ENCODE measurements at places on chromosomes 2 and 18.

- DNase-seq, result peak; percentile 46
Observed at GRCh38 chr18:286515-287310, 18.9 kb upstream of the THOC1 start.

GRCh38 chr2:3486047-3487027 is 33.0 kb downstream of the ADI1 start:
- DNase-seq, result no peak

GRCh38 chr2:18749912-18750526 is 160.7 kb upstream of the NT5C1B start:
- DNase-seq, result peak; percentile 62

GRCh38 chr2:240797914-240798313 is 22.1 kb downstream of the KIF1A start:
- DNase-seq, result no peak

DNA sequence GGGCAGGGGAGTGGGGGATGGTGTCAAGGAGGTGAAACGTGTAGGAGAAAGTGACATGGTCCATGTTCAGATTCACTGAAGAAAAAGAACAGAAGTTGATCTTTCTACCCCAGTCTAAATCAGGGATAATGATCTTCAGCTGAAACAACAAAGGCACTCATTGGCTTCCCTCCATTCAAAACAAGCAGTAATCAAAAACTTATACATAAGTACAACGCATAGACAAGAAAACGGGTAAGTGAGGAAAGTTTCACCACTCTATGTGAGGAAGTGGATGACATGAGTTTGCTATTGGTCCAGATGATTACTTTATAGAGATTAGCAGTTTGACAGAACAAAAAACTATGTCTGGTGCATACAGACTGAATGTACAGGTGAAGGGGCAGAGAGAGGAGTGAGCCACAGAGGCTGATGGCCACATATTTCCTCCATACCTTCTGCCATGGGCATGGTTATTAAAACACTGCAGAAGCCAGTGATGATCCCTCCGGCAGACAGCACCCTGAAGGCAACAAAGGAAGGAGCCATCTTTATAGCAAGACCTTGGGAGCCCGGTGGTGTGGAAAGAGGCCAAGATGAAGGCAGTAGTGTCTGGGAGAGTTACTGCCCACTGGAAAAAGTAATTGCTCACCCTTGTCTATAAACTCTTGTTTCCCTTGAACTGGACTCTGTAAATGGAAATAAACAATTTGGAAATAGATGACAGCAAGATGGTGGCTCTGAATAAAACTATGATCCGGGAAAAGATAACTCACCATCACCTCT is 57.7 kb downstream of the SLC25A12 start:
- peak; percentile 41 for DNase-seq

GRCh38 chr2:86069091-86069685 is 36.5 kb downstream of the POLR1A start:
- DNase-seq, result no peak

DNA sequence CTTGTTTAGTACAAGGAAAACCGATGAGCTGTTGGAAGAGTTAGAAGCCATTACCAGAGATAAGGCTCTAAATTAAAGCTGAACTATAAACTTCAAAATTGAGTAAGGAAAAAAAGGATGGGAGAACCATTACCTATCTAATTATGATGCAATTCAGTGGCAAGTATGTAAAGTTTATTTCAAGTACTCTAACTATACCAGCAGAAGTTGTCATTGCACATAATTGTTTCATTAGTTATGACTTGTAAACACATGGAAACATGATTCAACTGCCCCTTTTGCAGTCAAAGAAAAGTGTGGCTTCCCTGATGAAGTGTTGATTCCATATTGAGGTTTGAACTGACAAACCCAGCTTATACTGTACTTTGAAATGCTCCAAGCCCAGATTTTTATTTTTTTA is 324.1 kb upstream of the KCNJ3 start:
- DNase-seq, result peak; percentile 3

DNA sequence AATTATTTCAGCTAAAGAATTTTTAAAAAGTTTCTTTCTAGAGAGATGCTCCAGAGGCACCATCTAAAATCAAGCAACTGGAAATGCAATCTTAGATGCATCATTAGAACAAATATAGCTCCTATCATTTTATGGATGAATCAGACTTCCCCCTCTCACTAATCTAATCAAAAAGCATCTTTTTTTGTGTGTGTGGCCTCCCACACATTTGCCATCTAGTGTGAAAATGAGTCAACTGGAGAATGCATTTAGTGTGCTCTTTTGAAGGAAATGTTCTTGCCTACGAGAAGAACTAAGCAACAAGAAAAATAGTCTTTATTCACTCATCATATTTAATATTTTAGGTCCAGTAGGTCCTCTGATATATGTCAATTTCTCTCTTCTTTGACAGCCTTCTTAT is 39.5 kb upstream of the FIGN start:
- peak; percentile 28 for DNase-seq

DNA sequence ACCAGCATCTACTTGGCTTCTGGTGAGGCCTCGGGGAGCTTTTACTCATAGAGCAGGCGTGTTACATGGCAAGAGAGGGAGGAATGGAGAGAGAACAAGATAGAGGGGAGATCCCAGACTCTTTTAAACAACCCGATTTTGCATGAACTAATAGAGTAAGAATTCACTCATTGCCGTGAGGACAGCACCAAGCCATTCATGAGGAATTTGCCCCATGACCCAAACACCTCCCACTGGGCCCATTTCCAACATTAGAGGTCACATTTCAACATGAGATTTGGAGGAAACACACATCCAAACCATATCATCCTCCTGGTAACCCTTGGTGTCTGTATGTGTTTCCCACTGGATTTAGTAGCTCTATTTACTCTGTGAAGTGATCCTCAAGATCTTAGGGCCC is 249.9 kb upstream of the SP5 start:
- DNase-seq, result no peak

- no peak for DNase-seq
Observed at GRCh38 chr2:37333256-37333655, 8.6 kb upstream of the PRKD3 start.

DNA sequence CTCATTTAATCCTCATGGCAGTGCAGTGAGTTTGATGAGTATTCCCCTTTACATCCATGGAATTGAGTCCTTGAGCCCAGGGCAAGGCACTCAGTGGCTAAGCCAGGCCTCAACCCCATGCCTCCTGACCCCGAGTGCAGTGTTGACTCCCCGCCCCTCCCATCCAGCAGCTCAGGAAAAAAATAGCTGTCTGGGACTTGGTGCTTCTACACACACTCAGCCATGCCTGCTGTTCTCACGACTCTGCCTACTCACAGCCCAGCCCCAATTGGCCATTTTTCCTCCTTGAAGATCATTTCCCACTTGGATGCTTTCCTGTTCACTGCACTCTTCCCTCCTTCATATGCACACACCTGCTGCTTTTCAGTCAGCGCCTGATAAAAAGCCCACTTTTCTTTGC is 8.8 kb downstream of the FOSL2 start:
- DNase-seq, result no peak

- peak; percentile 14 for DNase-seq
Observed at GRCh38 chr2:53633441-53633840, 134.2 kb upstream of the CHAC2 start.

DNA sequence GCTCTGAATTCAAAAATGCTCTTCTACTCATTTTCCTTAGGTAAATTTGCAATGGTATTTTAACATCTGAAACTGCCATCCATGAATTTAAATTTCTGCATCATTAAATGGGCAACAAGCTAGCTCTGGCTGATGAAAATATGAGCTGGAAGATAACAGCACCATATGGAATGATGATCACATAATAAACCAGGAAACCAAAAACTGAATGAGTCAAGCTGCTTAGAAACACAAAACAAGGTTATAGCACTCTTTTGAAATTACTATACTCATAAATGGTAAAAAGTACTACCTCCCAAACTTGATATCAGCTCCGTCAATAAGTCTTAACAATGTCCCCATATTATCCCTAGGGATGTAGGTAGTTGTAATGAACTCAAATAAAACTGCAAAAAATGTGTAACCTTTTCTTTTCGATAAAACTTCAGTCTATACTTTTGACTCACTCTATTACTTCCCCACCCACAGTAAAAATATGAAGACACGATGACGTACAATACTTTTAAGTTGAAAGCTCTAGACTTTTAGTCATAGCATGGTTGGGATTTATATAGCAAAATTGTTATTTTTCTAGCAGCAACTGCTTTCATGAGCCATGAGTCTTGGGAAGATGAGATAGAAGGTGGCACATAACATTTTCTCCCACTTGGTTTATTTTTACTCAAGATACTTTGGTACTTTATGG is 396.7 kb downstream of the CDH2 start:
- DNase-seq, result peak; percentile 31

DNA sequence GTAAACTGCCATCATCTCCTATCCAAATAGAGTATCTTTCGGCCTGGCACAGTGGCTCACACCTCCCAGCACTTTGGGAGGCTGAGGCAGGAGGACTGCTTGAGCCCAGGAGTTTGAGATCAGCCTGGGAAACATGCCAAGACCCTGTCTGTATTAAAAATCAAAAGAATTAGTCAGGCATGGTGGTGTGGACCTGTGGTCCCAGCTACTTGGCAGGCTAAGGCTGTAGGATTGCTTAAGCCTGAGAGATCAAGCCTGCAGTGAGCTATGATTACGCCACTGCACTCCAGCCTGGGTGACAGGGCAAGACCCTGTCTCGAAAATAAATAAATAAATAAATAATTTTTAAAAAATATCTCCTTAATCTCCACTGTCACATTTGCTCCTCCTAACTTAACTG is 14.7 kb upstream of the ARPC2 start:
- DNase-seq, result no peak

DNA sequence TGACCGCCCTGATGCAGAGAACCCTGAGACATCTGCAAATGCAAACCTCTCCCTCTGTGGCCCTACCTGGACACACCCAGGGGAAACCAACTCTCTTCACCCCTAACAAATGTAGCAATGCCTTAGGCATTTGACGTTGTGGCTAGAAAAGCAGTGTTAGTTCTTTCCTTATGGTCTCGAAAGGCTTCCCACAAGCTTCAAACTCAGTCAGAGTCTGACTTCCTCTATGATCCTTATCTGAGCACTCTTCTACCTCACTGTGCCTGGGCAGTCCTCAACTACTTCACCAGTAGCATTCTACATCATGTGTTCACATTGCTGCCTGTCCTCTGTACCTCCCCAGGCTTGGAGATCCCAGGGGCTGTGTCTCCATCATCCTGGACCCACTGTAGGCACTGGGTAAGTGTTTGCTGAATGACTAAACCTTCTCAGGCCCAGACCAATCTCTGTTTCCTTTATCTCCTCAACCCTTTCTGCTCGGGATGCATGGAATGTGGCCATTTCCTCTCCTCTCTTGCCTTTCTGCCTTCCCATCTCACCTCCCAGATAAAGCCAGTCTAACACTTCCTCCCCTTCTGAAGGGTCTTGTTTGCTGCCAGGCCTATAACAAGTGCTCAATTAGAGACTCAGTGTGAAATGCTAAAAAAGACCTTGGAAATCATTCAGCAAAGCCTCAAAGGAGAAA is 91.7 kb upstream of the ACAA2 start:
- no peak for DNase-seq

DNA sequence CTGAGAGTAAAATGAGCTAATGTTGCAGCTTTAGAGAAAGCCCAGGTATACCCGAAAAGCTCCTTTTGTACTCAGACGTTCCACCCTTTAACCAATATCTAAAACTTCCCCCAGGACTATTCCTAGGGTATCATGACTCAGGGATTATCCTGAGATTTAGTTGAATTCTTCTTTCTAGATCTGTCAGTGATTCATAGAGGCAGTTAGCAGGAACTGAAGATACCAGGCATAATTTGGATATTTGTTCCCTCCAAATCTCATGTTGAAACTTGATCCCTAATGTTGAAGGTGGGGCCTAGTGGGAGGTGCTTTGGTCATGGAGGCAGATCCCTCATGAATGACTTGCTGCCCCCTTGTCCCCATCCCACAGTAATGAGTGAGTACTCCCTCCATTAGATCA is 161.2 kb upstream of the LRP1B start:
- DNase-seq, result peak; percentile 43

DNA sequence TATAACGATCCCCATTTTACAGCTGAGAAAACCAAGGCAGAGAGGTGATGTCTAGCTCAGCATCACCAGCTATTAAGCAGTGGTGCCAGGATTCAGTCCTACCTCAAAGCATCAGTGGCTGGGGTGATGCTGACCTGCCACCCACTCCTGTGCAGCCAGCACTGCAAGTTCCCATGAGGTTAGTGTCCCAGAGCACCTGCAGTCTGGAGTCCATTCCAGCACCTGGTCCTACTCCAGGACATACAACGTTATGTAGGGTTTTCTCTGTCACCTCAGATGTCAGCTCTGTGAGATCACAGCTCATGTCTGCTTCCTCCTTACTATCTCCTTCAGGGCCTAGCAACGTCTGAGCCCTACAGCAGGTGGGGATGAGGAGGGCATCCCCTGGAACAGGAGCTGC is 328.0 kb upstream of the HS6ST1 start:
- DNase-seq, result no peak

- no peak for DNase-seq
Observed at GRCh38 chr18:48937869-48938750, 12.7 kb downstream of the SMAD7 start.

DNA sequence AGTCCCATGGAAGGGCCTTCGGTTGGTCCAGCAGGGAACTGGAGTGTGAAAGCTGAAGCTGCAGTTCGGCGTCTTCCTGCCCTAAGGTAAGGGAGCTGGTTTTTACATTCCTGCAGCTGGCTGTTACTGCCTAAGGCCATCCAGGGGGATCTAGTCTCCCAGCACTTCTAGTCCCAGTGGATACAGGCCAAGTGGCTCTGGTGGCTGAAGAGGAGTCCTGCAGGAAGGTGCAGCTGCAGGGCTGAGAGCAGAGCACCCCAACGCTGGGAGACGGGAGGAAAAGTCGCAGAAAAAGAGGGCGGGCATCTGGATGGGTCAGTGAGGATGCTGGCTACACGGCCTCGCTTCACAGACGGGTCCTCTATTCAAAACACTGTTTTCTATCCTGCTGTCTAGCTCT is 225.0 kb upstream of the HS6ST1 start:
- DNase-seq, result no peak

DNA sequence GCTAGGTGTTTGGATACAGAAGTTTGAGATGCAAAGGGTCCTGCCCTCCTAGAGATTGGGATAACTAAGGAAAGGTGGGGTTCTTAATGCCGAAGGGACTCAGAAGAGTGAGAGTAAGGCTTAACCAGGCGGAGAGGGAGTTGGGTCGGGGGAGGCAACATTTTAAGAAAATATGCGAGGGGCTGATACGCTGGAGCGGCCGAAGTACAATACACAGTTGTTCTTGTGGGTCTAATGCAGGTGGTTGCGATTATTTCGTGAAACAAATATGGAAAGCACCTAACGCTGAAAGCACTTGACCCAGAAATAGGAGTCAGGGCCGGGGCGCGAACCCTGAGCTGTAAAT is 344 bp upstream of the MRPL33 start:
- DNase-seq, result no peak

DNA sequence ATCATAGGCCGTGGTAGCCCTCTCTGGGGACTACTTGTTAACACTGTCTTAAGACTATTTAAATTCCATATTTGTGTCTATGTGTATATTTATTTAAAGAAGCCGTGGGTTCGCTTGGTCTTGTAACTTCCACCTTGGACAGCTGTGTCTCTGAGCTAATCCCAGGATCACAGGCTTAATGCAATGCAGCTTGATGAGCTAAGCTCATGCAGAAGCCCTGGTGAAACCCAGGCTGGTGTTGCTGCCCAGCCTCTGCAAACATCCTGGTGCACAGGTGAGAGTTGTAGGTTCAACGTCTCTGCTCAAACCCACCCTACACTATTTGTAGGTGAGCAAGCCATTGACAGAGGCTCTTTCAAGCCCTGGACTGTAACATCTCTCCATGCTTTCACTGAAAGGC is 211.8 kb downstream of the FAM210A start:
- no peak for DNase-seq

- DNase-seq, result peak; percentile 84
Observed at GRCh38 chr2:54396107-54396506, 60.0 kb upstream of the SPTBN1 start.
